ENCODE measurements at places on chromosomes 13 and 19.

GRCh38 chr19:48249502-48250014 is 6.2 kb downstream of the CARD8 start:
- DNase-seq = no peak

DNA sequence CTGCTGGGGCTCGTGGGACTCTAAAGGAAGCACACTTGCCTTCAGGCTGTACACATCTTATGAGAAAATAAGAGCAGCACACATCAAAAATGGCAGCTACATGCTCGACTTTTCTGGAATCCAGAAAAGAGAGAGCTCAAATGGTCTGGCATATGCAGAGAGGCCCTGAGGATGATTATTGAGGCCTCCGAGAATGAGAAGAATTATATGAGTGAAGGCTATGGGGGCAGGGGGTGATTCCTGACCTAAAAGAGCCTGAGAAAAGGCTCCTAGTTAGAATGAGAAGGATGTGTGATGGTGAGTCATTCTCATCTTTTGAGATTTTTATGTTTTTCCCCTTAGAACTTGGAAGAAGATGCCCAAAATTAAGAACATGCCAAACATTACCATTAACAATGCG is 97.1 kb downstream of the HSPH1 start:
- no peak for DNase-seq

GRCh38 chr13:101499406-101499805 is 46.9 kb downstream of the ITGBL1 start:
- DNase-seq = peak; percentile 48

DNA sequence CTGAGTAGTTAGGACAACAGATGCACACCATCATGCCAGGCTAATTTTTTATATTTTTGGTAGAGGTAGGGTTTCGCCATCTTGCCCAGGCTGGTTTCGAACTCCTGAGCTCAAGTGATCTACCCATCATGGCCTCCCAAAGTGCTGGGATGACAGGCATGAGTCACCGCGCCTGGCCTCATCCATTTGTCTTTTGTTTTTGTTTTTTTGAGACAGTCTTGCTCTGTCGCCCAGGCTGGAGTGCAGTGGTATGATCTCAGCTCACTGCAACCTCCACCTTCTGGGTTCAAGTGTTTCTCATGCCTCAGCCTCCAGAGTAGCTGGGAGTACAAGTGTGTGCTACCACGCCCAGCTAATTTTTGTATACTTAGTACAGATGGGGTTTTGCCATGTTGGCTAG is 57.0 kb downstream of the DNM2 start:
- DNase-seq = no peak

GRCh38 chr19:3378352-3379150 is 12.2 kb downstream of the NFIC start:
- DNase-seq = no peak

DNA sequence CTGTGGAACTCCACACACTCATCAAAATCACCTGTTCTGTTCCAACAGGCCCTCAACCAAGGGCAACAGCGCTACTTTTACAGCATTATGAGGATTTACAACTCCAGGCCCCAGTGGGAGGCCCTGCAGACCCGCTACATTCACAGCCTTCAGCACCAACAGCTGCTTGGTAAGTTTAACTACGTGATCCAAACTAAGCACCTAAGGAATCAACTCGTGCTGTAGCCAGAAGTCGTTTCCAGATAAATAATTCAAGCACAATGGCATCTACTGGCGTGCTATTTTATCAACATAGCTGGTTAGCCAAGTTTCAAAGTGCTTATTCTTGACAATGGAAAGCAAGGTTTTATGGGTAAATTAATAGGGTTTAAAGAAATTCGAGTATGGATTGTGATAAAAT is 5.3 kb downstream of the FAM216B start:
- DNase-seq = no peak

DNA sequence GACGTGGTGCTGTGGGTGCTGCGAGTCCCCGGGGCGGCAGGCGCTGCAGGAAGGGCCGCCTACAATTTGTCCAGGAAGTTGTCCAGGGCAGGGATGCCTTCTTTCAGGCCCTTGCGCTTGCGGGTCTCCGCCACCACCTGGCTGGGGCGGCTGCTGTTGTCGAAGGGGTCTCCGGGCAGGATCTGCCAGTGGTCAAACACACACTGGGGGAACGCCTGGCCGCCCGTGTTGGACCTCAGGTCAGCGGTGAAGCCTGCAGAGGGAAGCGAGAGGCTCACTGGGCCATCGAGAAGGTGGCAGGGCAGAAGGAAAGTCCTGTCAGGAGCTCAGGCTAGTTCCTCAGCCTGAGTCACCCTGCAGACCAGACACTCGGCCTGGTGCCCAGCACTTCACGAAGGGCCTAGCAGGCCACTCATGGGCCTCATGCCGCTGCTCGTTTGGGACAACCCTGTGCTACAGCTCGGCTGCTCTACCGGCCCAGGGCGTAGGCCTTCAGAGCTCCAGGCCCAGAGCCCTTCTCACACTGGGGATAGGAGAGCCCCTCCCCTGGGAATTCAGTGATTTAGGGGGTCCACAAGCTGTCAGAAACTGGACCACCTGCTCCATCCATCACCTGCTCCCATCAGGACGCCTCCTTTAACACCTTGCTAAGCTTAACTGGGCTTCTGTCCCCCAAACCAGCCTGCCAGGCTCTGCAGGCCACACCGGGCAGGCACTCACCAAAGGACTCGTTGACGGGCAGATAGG is 5.8 kb upstream of the DAPK3 start:
- DNase-seq = no peak

Data from adipocyte (in vitro differentiated cells).